ENCODE measurements at places on chromosomes 1 and 21.
A peak's percentile ranks its signal among the peaks of the same experiment; 100 is the strongest.

DNA sequence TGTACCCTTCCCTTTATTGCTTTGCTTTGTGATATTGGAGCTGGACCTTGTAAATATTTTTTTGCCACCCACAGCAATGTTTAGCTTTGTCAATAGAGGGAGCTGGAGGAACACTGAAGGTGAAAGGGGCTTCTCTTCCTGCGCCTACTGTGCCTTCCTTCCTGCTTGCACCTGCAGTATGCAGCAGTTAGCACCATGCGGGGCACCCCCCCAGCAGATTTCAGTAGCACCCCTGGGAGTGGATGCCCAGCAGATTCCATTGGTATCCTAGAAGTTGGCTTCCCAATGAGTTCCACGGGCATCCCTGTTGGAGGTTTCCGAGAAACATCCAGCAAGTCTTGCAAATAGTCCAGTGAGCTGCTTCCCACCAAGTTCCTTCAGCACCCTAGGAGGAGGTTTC lies 25.6 kb downstream of the S100A10 start:
- peak; percentile 24 for DNase-seq

GRCh38 chr1:156498432-156499193 lies 2.0 kb downstream of the MEF2D start:
- no peak for DNase-seq

DNA sequence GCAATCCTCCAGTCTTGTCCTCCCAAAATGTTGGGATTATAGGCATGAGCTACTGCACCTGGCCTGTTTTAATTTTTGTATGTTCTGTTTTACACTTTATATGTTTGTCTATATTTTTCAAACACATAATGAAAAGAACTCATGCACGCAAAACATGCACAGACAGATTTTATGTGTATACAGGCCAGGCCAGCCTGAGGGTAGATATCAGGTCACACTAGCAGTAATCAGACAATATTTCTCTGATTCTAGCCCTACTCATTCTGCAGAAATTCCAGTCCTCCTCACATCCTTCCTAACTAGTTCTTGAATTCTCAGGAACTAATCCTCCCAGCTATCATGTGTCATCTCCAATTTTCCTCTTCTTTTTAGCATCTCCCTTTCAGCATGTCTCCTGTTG lies 27.8 kb upstream of the PHGDH start:
- DNase-seq: no peak

DNA sequence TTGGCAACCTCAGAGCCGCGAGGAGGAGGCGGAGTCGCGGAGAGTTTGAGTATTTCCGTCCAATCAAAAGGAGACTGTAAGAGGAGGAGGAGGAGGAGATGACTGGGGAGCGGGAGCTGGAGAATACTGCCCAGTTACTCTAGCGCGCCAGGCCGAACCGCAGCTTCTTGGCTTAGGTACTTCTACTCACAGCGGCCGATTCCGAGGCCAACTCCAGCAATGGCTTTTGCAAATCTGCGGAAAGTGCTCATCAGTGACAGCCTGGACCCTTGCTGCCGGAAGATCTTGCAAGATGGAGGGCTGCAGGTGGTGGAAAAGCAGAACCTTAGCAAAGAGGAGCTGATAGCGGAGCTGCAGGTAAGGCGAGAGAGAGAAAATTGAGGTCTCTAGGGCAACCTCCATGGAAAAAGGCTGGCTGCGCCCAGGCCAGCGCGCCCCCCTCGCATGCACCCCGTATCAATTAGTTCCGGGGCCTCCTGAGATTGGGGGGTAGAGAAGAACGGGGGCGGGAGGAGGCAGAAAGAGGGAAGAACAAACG lies at the start of gene PHGDH:
TSS of gene PHGDH (plus strand) at position 131 of the 538 bp plus-strand sequence. CDS start at position 220, 89 bp downstream.
- no peak for DNase-seq

Data from activated effector memory CD4-positive, alpha-beta T cell treated with Interleukin-2 at 50 U/mL for 16 hours (primary cell).